ELF-1 (cell line): ENCODE measurements at places on chromosomes 2 and 18.
A peak's percentile ranks its signal among the peaks of the same experiment; 100 is the strongest.

GRCh38 chr18:58044370-58045241, 580 bp downstream of the NEDD4L start:
- DNase-seq = peak; percentile 67

- no peak for DNase-seq
Observed at GRCh38 chr2:43170405-43171105, 55.9 kb downstream of the ZFP36L2 start.

DNA sequence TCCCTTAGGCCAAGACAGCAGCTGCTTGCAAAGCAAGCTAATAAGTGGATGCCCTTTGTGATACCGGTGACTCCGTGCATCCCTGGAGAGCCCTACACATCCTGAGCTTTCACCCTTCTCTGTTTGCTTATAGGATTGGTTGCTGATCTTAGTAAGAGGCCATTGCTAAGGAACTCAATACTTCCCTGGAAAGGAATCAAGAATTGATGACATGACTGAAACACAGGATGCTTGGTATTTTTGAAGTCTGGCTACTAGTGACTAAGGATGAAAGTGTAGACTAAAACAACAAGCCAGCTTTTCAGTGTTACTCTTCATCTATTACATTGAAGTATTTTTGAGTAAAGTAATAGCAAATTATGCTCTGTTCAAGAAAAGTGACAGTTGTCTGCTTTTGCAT, 123.0 kb upstream of the SERPINE2 start:
- no peak for DNase-seq

DNA sequence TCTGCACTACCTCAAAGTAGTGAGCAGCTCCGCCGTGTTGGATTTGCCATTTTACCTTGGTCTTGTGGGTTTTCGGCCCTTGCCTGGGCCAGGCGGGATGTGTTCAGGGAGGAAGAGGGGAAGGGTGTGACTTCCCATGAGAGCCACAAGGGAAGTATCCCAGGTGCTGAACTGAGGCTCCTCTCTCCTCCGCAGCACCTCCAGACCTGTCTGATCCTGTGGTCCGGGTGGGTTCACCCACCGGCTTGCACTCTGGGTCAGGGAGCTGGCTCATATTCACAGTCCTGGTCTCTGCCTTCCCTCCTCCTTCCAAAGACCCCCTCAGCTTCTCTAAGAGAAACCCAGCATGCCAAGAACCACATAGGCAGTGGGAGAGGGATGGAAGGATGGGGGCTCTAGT, 235.8 kb downstream of the SEPTIN10 start:
- DNase-seq = no peak

DNA sequence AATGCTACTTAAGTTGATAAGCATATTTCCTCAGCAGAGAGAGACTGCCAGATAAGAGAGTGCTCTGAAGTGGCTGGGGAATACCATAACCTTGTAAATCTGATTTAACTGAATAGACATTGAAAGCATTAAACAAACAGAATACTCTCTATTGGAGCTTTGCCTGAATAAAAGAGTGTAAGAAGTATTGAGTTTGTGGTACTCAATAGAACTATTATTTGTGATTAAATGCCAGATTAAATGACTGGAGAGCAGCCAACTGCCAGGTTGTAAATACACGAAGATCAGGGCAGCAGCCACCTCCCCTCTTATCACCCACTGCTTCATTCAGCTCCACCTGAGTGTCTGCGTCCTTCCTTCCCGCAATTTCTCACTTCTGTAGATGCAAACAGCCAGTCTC, 373.6 kb downstream of the DCDC2C start:
- DNase-seq = no peak

- peak; percentile 63 for DNase-seq
Observed at GRCh38 chr2:104863468-104864279, 9.8 kb downstream of the POU3F3 start.

GRCh38 chr2:178767094-178768060, 39.8 kb downstream of the TTN start:
- DNase-seq = no peak

GRCh38 chr2:31008561-31009114, 129.6 kb downstream of the GALNT14 start:
- no peak for DNase-seq

DNA sequence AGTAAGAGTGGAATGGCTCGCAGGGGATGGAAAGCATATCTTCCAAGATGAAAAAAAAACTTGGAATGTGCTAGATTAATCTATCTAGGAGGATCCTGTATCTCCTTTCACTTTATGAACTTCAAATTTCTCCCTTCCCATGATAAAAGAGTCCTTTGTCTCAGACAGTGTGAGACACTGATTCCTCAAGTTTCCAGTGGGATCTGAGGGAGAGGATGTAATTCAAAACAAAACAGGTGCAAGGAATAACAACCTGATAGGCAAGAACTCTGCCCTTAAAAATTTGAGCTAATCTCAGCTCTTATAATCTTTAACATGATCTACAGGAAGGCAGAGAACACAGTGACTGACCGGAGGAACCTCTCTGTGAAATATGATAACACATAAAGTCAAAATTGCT, 162.0 kb upstream of the ZFP36L2 start:
- no peak for DNase-seq

DNA sequence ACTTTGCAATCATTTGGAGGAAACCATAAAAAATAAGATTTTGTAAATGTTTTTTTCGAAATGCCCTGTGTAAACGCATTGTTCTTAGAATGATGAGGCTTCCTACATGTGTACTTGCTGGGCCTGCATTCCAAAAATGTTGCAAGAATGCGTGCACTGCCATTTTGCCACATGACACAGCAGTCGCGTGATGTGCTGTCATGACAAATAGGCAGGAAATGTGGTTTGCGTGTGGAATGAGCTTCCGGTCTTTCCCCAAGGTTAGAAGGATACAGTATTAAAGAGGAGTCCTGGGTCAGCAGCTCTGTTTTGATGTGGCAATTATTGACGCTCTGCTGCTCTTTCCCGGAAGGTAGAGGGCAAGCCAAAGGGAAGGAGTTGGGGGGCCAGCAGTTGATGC, 18.1 kb upstream of the SERPINB2 start:
- no peak for DNase-seq

- no peak for DNase-seq
Observed at GRCh38 chr2:183035954-183036669, 2.1 kb downstream of the NCKAP1 start.

GRCh38 chr2:23153484-23153883, 231.5 kb upstream of the KLHL29 start:
- no peak for DNase-seq

DNA sequence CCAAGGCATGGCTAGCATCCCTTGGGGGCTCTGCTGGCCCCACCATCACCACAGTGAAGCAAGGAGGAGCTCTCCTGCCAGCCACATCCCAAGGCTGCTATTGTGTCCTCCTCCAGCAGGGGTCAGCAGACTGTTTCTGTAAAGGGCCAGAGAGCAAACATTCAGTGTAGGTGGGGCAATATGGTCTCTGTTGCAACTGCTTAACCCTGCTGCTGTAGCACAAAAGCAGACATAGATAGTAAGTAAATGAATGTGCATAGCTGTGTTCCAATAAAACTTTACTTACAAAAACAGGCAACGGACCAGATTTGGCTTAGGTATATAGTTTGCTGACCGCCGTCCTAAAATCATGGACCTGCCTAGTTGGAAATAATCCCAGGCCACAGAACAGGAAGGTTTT, 36.4 kb upstream of the ZBTB7C start:
- DNase-seq = peak; percentile 86

DNA sequence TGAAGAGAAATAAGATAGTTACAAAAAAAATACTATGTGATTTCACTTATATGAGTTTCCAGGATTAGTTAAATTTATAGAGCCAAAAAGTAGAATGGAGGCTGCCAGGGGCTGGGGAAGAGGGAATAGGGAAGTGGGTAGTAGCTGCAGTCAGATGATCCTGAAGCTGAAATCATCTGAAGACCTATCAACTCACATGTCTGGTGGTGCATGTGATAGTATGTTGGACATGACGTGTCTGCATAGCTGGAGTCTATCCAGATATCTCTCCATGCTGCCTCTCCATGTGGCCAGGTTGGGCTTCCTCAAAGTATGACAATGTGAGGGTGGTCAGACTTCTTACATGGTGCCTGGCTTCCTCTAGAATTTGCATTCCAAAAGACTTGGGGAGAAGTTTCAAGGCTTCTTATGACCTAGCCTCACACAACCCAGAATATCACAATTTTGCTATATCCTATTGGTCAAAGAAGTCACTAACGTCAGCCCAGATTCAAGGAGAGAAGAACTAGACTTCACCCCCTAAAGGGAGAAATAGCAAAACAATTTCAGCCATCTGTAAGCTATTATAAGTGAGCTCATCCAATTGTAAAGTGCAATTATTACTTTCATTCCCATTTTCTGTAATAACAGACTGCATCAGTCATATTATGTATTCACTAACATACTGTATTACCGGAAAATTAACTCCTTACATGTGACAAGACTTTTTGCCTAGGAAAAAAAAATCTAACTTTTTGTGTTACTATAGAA, 14.0 kb upstream of the ZNF396 start:
- no peak for DNase-seq

GRCh38 chr2:37080266-37080665, 3.9 kb downstream of the HEATR5B start:
- no peak for DNase-seq

DNA sequence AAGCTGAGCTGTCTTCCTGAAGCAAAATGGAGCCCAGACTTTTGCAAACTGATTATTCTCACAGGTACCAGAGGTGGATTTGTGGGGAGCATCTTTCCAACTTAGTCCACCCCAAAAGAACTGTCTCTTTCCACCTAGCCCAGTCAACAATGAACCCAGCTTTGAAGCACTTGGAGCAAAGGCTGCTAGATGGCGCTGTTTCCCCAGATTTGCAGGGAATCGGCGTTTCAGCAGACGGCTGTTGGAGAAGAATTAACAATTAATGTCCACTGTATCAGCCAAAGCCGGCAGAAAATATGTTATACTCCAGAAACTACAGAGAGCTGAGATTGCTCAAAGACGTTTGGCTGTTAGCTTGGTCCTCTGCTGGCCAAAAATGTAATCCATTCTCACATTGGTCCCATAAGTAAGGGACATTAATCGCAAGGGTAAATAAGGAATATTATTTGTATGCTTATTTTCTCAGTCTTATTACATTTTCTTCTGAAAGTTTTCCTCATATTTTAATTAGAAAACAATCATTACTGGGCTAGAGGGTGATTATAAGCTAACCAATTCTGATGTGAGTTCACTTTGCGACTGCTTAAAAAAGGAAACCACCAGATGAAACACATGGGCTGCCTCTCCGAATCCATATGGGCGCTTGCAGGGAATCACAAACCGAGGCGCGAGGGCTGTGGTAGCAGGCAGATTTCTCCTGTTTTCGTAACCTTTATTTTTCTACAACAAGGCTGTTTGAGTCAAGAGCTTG, 423.8 kb upstream of the MEX3C start:
- peak; percentile 68 for DNase-seq

GRCh38 chr2:85999061-85999831, 106.4 kb downstream of the POLR1A start:
- DNase-seq = no peak

- DNase-seq = no peak
Observed at GRCh38 chr2:208069186-208069585, 43.9 kb upstream of the PLEKHM3 start.

GRCh38 chr2:202158796-202159195, 79.6 kb downstream of the SUMO1 start:
- no peak for DNase-seq

GRCh38 chr18:28767201-28767600, 590.3 kb upstream of the CDH2 start:
- no peak for DNase-seq

- DNase-seq = no peak
Observed at GRCh38 chr18:69658685-69659084, 258.0 kb downstream of the DOK6 start.

- peak; percentile 78 for DNase-seq
Observed at GRCh38 chr18:22167471-22168241, 1.7 kb upstream of the GATA6 start.

DNA sequence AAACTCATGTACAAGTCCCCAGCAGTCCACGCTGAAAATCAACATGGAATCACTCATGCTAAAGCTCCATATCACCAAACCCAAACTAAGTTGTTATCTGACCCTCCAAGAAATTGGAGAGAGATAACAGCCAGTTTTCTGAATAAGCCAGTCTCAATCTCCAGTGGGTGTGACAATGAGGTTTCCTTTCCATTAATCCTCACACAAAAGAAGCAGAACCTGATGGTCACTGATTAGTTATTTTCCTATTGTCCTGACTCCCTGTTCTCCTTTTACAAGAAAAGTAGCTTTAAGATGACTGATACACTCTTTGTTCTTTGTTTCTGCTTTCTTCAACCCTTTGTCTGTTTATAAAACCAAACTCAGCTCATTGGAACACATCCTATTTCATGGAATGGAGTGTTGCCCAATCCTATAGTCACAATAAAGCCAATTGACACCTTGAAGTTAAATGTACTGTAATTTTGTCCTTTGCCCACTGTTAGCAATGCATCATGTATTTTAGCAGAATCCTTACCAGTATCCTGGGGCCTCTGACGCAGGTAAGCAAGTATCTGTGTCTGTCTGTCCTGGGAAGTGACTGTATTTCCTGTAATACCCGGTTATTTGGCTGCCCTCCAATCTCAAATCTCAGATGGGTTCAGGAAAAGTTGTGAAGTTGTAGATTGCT, 30.6 kb upstream of the SH3RF3 start:
- no peak for DNase-seq

GRCh38 chr18:30378097-30378496, 664.4 kb downstream of the DSC3 start:
- DNase-seq = no peak

- DNase-seq = no peak
Observed at GRCh38 chr2:32355976-32356680, 695 bp upstream of the BIRC6 start.

- no peak for DNase-seq
Observed at GRCh38 chr2:69918401-69918800, 3.5 kb downstream of the MXD1 start.

GRCh38 chr18:58492891-58493469, 135.9 kb downstream of the ALPK2 start:
- DNase-seq = no peak

DNA sequence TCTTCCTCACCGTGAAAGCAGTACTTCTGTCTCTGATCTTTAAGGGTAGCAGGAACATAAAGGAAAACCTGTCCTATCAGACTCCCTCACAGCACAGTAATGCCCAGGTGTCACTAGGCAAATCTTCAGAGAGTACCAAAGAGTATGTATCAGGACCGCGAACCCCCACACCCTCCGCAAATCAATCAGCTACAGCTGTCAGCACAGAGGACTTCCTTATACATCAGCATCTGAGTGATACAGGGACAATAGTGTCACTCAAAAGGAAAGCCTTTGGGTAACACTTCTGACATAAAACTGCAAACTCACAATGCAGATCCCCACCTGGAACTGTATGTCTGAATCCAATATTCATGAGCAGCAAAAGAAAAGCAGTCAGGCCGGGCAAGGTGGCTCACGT, 2.6 kb downstream of the AFG3L2 start:
- DNase-seq = no peak

DNA sequence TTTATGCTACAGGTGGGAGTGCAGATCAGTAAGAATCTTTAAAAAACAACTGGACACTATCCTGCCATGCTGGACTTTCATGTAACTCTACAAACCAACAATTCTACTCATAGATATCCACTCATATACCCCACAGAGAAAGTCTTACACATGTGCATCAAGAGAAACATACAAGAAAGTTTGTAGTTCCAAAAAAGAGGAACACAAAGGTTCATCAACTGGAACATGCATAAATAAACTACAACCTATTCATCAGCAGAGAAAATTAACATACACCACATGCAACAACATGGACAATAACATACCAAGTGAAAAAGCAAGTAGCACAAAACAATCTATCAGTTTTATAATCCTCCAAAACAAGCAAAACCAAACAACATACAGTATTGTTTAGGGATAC, 17.0 kb downstream of the TCF4 start:
- DNase-seq = no peak

- DNase-seq = no peak
Observed at GRCh38 chr18:42675810-42676209, 439.7 kb downstream of the RIT2 start.
